ENCODE measurements at places on chromosomes 7 and 10. TPM values are rescaled to one million over a fixed set of nuclear protein-coding genes. Genes with fewer than 3 reads are reported as not detected.

DNA sequence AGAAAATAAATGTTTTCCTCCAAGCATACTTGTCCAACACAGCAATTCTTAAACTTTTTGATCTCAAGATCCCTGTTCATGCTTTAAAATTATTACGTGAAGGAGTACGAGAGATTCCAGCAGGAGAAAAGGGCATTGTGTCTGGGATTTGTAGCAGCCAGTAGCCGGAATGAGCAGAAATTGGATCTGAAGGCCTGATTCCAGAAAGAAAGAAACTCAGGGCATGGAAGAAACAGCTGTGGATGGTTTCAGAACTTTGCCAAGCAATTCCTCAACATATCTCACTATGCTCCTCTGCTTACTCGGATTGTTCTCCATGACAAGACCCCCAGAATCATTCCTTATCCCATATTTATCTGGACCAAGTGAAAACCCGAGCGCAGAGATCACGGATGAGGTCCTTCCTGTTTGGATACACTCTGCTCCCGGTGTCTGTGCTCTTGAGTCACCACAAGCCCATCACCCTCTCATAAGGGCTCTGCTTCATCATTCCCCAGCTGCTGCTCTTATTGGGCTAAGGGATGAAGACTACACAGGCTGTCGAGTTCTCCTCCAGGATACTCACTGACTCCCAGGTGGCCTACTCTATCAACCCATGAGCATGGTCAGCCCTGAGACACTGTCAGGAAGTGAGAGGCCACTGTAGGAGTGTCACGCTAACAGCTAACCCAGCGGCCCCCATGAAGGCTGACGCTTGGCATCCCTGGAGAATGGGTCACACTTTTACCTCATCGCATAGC, 121.0 kb upstream of the LANCL2 start:
- no peak for DNase-seq
- H3K4me1 ChIP-seq = no peaks in the 10 kb centered on the region
- H3K27me3 ChIP-seq = peaks cover 4% of the 10 kb centered on the region
- H3K4me3 ChIP-seq = no peak overlapping the region
- H3K36me3 ChIP-seq = no peaks in the 10 kb centered on the region
- H3K27ac ChIP-seq = no peak overlapping the region

DNA sequence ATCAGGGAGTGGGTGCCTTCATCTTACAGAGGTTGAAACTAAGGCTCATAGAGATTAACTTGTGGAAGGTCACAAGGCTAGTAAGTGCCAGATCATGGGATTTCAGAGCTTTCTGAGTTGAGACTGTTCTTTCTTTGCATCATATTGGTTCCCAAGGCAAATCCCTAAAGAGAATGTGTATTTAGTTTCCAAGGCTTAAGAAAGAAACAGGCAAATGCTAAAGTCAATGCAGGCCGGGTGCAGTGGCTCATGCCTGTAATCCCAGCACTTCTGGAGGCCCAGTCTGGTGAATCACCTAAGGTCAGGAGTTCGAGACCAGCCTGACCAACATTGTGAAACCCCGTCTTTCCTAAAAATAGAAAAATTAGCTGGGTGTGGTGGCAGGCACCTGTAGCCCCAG, 19.8 kb downstream of the CDK1 start:
- no peaks in the 10 kb centered on the region for H3K36me3 ChIP-seq
- no peak for DNase-seq
- H3K4me1 ChIP-seq = no peaks in the 10 kb centered on the region
- H3K4me3 ChIP-seq = no peak overlapping the region

DNA sequence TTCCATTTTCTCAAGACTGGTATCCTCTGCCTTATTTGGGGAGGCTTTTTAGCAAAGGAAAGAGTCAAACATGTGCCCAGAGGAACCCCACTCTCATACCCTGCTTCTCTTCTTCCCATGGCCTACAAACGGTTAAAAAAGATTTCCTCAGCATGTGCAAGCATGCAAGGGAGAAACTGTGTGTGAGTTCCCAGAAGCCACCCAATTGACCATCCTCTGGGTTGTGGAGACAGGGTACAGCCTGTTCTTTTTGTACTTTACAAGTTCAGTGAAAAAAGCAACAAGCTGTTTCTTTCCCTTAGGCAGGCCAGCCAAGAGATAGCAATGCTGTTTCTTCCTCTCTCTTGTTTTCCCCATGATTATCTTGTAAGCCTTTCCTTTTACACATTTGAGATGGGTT, 68.8 kb upstream of the MTPN start:
- H3K27me3 ChIP-seq = no peaks in the 10 kb centered on the region
- H3K4me1 ChIP-seq = no peaks in the 10 kb centered on the region
- no peak overlapping the region for H3K4me3 ChIP-seq
- H3K36me3 ChIP-seq = no peaks in the 10 kb centered on the region
- no peak for DNase-seq

The TAS2R41 gene
- not detected for total RNA-seq

The ERVW-1 gene
- not detected for total RNA-seq
